CD4-positive, alpha-beta T cell treated with Interleukin-15 for 4 hours (primary cell): ENCODE measurements at places on chromosomes 6 and 20.

- DNase-seq = no peak
Measured at GRCh38 chr20:43185901-43186300, 3.8 kb downstream of the PTPRT start.

- no peak for DNase-seq
Measured at GRCh38 chr6:134621858-134622257, 303.9 kb upstream of the SGK1 start.

DNA sequence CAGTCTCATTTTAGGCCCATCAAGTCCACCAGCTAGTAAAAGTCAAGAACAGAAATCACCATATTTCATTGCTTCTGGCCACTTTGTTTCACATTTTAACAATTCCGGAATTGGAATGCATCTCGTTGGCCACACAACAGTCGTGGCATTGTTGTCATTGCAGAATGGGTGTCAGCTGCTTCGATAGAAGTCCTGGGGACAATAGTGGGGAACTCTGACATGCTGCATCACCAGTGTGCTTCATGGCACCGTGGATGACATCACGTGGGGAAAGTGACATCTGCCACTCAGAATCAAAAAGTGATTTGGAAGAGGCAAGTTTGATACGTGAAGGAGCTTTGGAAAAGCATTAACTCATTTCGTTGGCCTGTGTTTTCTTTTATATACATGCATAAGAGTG lies 43.8 kb upstream of the XRN2 start:
- DNase-seq = no peak

DNA sequence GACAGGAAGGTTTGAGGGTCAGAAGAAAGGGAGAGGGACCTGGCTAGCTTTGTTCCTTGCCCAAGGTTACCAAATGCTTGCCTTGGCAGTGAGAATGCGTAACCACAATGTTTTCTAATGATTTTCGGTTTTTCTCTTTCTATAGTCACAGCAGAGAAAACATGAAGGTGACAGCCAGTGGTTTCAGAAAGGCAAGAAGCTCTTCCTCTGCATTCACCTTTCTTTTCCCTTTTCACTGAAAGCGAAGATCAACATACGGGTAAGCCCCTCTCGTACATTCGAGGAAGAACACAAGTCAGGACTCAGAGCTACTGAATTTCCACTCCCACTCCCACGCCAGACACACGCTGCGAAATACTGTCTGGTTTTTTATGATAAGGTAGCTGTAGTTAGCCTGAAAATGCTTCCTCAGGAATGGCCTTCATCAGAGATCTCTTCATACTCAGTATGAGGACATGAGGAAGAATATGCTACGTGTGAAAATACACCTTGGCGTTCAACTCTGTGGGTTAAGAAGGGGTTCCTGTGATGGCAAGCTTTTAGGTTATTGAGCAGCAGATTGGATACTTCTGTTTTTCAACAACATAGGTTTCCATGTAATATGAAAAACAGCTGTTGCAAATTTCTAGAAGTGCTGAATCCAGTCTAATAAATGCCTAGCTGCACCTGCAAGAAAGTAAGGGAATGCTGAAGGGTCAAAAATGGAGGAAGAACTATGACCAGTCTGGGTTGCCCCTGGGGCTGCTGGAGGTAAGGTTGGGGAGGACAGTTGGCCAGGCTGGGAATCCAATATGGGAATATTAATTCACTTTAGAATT lies 7.4 kb upstream of the CD83 start:
- DNase-seq = peak; percentile 27

DNA sequence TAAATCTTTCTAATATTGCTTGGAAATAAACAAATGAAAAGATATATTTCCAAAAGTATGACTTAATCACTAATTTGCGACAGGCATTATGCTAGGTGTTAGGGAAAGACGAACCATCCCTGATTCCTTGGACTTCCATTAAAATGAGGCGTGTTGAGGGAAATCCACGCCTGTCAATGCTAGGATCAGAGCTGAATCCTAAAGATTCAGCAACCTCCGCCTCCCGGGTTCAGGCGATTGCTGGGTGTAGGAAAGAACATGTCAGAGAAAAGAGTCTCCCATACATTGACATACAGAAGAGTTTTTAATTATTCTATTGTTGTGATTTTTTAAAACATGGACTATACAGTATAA lies 16.8 kb upstream of the PRSS16 start:
- DNase-seq = no peak

GRCh38 chr6:119742188-119742803 lies 392.7 kb upstream of the MAN1A1 start:
- peak; percentile 43 for DNase-seq

- no peak for DNase-seq
Measured at GRCh38 chr6:3752531-3753227, 1.2 kb upstream of the PXDC1 start.

- DNase-seq = no peak
Measured at GRCh38 chr6:41921712-41921998, 356 bp downstream of the BYSL start.

- DNase-seq = no peak
Measured at GRCh38 chr20:48049641-48050040, 264.4 kb upstream of the SULF2 start.
